ENCODE measurements at places on chromosomes 6 and 20.

DNA sequence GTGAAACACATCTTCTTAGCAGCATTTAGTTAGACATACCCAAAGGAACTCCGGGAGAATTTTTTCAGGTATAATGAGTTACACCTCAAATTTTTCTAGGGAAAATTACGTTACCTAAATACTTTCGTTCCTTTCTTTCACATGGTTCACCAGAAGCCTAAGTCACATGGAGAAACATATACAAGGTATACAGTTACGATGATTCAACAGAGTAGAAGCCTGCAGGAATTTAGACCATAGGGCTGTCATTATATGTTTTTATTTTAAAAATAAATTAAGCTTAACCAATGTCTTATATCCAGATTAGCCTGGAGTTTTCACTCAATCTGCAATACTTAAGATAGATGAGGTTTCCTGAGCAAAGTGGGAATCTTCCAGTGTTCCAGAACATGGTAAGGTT, 549.5 kb upstream of the JARID2 start:
- DNase-seq, result no peak

- no peak for DNase-seq
Measured at GRCh38 chr6:4319981-4320683, 184.8 kb upstream of the ECI2 start.

GRCh38 chr20:22100686-22101085, 395.2 kb downstream of the PAX1 start:
- DNase-seq, result no peak

DNA sequence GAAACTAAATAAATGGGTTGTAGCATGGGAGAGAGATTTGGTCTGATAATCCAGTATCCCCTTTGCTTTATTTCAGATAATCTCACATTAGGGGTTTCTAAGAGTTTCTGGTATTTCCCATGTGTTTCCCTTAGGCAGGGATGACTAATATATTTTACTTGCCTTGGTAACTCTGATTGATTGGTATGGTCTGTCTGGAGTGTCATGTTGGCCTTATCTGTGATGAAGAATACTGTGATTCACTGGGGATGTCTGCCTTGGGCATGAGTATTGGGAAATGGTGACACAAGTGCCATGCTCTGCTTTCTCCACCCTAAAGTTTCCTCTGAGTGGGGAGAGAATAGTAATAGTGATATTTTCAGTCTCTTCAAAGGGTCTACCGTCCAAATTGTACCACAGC, 10.1 kb downstream of the SLC22A2 start:
- no peak for DNase-seq

DNA sequence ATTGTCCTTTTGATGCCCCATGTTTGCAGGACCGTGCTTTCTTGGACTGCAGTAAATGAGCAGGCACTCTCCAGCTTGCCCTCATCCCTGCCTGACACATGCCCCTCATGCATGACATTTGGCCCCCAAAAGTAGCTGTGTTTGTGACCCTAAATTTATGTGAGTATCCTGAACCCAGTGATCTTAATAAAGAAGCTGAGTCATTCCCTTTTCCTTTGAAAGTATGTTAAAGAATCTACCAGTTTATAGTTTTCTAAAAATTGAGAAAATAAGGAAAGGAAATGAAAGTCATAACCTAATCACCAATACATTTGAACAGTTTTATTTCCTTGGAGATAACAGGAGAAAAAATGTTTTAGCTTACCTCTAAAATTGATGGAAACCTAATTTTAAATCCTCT, 3.4 kb upstream of the SLC22A23 start:
- DNase-seq, result no peak

GRCh38 chr20:45935416-45936046, 1.0 kb downstream of the PCIF1 start:
- DNase-seq, result no peak

Data from stimulated activated CD4-positive, alpha-beta T cell treated with anti-CD3 and anti-CD28 coated beads, TNF-alpha, amount 100 ng/mL, for 1 hour (primary cell).